NCI-H446 (cell line): ENCODE measurements at places on chromosomes 7 and 10.
A peak's percentile ranks its signal among the peaks of the same experiment; 100 is the strongest.

- DNase-seq, result no peak
These were observed 117.8 kb downstream of the TRRAP start for GRCh38 chr7:98996150-98996552.

DNA sequence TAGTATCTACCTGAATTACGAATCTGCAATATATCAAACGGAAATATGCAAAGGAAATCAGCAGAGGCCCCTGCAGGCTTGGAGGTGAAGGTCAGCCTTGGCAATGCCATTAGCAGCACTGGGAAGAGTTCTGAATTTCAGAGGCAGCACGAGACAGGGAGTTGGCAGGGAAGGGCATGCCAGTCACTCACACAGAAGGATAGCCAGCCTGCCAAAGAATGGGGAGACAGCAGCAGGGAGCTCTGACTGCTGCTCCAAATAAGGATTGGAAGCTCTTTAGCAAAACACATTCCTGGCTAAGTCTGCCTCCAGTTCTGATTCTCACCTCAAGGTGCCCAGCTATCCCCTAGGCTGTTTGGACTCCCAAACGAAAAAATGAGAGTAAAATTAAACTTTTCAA is 188.0 kb downstream of the PDE1C start:
- peak; percentile 82 for DNase-seq

DNA sequence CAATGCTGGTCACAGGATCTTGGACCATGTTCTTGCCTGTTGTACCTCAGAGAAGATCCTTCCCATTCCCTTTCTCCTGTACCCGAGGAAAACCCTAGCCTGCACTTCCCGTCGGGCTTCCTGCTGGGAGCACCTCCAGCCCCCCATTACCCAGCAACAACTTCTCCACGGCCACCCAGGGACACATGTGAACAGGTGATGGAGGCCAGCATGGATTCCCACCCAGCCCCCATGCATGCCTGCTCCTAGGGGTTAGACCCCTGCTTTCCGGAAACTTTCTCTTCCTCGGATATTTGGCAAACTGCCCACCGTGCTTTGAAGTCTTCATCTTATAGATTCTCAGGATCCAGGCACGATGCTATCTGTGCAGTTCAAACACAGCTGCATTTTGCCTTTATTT is 67.3 kb downstream of the CALML3 start:
- DNase-seq, result no peak

- DNase-seq, result no peak
These were observed 113.1 kb downstream of the RNF32 start for GRCh38 chr7:156753630-156754029.

DNA sequence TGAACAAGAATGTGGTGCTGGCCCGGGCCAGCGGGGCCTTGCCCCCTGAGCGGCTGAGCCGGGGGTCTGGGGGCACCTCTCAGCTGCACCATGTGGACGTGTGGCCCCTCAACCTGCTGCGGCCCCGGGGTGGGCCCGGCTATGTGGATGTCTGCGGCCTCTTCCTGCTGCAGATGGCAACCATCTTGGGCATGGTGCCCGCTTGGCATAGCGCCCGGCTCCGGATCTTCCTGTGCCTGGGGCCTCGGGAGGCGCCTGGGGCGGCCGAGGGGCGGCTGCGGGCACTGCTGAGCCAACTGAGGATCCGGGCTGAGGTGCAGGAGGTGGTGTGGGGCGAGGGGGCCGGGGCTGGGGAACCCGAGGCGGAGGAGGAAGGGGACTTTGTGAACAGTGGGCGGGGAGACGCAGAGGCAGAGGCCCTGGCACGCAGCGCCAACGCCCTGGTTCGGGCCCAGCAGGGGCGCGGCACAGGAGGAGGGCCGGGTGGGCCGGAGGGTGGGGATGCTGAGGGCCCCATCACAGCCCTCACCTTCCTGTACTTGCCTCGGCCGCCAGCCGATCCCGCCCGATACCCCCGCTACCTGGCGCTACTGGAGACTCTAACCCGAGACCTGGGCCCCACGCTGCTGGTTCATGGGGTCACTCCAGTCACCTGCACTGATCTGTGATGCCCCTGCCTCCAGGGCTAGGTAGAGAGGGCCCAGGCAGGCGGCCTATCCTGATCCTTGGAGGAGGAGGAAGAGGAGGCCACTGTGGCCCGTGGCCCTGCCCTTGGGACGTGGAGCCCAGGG is 1.1 kb upstream of the TRIP6 start:
- peak; percentile 89 for DNase-seq

DNA sequence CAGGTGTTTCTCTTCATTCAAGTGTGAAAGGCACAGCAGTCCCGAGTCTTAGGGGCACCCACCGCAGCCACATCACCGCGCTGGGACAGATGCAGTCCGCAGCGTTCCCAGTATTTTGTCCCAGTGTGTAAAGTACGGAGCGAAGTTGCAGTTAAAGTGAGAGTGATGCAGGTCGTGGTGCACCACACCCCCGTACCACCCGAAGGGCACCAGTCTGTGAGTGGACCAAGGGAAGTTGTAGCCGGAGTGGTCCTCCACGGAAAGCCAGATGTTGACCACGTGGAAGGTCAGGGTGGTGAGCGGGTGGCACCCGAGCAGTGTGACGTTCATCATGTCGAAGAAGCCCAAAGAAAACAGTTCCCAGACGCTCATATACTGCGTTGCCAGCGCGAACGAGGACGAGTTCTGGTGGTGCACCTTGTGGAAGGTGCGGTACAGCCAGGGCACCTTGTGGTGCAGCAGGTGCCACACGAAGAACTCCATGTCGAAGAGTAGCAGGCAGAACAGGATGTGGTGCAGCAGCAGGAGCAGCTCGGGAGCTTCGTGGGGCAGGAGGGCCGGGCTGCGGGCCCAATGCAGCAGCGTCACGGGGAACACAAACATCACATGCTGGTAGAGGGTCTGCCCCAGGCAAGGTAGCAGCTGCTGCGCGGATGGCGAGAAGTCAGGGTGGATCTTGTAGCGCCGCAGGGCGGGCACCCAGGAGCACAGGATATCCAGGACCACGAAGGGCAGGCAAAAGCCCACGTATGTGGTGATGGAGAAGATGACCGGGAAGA is 526 bp downstream of the CH25H start:
- no peak for DNase-seq

DNA sequence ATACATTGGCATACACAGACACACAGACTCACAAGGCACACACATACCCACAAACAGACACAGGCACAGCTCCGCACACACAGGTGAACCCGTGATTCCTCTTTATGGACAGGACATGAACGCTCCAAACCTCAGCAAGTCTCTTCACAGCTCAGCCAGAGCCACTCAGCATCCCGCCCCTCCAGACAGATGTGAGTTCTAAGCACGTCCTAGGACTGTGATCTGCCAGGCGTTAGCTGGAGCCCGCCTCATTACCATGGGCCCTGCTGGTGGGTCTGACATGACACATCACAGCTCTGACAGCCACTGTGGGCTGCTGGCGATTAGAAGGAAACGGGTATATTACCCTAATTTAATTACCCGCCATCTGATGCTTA is 176.7 kb upstream of the PPP2R2D start:
- DNase-seq, result no peak

DNA sequence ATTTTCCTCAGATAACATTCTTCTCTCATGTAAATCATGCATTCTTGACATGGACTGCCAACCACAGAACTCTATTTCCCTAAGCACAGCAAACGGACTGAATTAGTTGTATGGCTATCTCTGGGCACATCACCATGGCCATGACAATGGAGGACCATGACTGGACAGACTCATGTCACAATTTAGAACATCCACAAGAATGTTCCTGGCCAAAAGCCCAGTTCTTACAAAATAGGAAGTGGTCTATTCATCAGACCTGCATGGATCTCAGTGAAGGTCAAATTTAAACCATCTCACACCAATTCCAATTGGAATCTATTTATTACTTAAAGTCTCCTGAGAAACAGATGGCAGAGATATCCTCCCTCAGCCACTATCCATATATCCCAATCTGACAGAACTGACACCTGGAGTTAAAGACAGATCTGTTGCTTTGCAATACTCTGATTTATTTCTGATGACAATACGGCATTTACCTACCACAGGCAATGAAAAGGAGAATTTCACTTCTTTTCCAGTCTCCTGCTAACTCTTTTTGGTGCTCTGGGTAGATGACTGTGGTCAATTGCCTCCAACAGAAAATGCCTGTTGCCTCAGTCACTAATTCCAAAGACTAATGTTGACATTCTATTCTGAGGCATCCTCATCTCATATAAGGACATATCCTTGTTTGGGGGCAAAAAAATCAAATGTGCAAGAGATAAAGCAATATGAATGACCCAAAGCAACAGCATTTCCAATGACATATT is 254.8 kb downstream of the HTR7 start:
- no peak for DNase-seq

DNA sequence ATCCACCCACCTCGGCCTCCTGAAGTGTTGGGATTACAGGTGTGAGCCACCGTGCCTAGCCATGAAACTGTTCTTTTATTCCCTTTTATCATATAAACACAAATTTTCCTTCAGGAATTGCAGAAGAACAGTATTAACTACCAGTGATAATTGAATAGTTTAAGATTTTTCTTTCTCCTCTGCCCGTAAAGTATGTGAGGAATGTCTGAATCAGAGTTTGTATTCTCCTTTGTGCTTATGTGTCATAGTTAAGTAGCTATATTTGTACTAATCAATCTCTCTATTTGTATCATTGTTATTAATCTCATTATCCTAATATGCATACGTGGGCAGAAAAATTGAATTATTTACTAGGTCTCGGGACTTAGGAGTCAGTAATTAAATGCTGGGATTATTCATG is 83.6 kb downstream of the ZNF277 start:
- no peak for DNase-seq

DNA sequence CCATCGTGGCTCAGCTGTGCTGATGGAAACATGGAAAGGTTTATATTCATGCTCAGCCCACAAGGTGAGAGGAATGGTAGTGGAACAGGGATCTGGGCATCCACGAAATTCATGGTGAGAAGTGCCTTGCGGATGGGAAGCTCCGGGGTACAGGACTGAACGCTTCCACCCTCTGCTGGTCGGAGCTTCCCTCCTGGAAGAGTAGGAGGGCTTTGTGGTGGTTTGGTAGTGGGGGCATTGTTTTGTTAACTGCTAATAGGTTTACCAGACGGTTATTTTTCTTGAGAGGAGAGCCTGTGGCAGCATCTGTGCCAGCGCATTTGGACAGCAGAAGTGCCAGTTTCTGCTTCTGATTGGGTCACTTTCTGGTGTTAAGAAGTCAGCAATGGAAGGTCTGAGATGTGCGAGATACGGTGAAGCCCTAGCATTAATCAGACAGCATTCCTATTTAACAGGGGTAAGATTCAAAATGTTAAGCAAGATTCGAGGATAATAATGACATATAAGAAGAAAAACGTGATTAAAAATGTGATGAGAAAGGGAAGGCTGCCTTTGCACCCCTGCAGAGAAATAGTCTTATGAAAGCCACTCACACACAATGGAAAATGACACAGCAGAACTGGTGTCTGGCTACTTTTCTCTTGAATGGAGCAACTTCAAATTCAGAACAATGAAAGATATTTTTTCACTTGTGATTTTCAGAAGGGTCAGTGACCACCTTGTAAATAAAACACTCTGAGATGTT is 17.7 kb downstream of the ABCA13 start:
- no peak for DNase-seq

- DNase-seq, result peak; percentile 55
These were observed 14.1 kb downstream of the NRCAM start for GRCh38 chr7:108442039-108442568.

DNA sequence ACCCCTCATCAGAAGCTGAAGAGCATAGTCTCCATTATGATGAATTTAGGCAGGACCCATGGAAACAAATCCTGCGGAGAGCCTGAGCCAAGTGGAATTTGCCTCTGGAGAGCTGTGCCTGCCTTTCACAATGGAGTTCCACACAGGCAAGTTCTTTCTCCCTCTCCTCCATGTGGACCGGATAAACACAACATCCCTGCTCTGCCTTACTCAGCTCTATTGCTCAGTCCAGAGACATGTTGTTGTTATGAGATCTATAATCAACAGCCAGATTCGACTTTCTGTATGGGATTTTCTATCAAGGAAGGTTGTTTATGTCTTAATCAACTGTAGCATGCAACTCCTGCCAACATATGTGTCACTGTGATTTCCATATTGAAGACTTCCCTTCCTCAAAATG is 59.5 kb upstream of the ELMO1 start:
- no peak for DNase-seq

- DNase-seq, result no peak
These were observed 58.3 kb upstream of the COBL start for GRCh38 chr7:51374936-51375335.

GRCh38 chr7:138032186-138032585 is 30.3 kb upstream of the CREB3L2 start:
- DNase-seq, result no peak

GRCh38 chr10:31401287-31401686 is 82.3 kb downstream of the ZEB1 start:
- DNase-seq, result no peak

DNA sequence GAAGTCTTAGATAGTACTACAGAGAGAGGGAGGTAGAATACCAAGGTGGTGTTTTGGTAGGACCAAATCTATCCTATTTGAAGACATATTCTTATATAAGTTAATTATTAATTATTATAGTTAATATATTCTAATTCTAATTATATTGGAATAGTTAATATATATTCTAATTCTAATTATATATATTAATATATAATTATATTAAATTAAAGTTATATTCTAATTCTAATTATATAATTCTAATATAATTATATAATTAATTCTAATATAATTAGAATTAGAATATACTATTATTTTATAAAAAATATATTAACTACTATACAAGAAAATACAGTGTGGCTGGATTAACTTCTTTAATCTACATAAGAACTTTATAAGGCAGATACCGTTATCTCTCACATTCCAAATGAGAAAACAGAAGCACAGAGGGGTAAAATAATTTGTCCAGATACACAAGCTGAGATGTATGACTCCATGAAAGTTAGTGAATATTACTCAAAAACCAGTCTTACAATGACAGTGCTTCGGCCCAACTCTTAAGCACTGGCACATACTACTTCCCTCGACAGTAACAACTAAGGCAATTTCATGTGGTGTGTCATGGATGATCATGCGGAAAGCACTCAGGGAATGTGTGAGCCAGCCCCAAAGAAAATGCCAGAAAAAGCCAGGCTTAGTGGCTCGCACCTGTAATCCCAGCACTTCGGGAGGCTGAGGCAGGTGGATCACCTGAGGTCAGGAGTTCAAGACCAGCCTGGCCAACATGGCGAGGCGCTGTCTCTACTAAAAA is 42.6 kb downstream of the TYW1B start:
- DNase-seq, result no peak

DNA sequence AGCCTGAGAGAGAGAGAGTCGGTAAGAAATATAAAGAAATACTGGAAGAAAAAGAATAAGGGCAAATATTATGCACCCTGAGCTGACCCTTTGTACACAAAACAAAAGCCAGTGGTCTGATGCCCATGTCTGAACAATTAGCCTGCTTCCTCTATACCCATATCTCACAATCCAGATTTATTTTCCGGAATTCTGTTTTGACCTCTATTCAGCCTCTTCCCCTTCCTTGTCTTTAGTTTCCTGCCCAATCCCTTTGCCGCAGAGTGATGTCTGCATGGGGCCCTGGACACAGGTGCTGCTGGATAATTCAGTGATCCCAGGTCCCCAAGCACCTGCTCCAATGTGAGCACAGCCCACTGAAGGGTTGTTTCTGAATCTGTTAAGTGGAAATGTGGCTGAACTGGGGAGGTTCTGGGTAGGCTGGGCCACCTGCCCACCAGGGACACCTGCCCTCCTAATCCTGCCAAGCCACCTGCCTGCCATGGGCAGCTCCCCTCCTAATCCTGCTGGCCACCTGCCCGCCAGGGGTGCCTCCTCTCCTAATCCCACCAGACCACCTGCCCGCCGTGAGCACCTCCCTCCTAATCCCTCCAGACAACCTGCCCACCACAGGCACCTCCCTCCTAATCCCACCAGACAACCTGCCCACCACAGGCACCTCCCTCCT is 23.0 kb downstream of the ADGRA1 start:
- DNase-seq, result no peak

GRCh38 chr7:131753620-131754222 is 197.3 kb upstream of the PODXL start:
- no peak for DNase-seq
